HuH-7.5 (cell line): ENCODE measurements at places on chromosomes 7 and 10.

DNA sequence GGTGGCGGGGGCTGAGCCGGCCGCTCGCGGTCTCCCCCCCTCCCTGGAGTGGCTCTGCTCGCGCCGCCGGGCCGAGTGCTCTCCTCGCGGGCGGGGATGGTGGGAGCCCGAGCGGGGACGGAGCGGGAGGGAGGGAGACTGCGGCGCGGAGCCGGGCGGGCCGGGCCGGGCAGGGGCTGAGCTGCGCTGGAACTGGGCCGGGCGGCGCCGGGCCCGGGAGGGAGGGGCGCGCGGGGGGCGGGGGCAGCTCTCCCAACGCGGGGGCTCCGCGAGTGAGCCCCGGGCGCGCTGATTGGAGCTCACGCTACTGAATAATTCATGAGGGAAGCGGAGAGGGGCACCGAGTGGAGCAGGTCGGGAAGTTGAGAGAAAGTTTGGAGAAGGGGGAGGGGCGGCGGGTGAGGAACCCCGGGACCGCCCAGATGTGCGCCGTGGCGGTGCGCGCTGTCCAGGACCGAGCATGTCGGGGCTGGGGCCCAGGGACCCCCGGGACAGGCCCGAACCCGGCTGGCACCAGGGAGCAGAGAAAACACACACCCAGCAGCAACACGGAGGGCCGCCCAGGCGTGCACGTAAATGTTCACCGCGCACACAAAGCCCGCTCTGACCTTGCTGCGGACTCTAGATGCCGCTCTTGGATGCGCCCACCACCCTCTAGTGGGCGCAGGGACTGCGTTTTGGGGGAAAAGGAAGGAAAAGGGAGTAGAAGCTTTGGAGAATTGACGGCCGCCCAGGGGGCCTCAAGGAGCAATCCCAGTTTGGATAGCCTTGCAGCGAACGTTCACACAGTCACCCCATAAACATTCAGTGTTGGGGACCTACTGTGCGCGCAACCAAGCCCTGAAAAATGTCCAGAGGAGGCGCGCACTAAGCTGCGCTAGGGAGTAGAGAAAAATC lies at the start of gene EPHB4:
Gene EPHB4 (minus strand): TSS at position 194 of the 897 bp plus-strand sequence. CDS start 493 bp downstream, outside the sequence.
- DNase-seq: peak; percentile 85

DNA sequence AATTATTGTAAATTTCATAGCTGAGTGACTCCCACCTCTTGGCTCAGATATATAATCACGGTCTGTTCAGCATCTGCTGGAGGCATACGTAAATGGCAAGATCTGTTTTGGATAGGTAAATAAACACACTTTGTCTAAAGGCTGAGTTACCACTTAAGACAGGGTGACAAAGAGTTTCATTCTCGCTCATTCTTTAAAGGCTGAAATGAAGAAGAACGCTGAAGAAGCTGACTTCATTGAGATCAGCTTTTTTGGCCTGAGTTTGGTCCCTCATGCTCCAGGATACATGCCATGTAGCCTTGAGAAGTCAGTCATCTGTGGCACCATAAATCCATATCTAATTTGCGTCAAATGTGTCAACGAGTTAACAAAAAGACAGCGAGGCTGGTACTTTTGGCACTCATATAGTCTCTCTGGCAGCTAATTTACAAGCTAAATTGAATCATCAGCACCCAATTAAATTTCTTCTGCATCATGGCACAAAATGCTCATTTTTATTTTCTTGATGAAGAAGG lies 309.9 kb downstream of the GPAM start:
- DNase-seq: no peak

- no peak for DNase-seq
Measured at GRCh38 chr10:10492420-10492819, 525.3 kb upstream of the CELF2 start.

GRCh38 chr7:32142649-32143048 lies 72.4 kb upstream of the PDE1C start:
- no peak for DNase-seq

DNA sequence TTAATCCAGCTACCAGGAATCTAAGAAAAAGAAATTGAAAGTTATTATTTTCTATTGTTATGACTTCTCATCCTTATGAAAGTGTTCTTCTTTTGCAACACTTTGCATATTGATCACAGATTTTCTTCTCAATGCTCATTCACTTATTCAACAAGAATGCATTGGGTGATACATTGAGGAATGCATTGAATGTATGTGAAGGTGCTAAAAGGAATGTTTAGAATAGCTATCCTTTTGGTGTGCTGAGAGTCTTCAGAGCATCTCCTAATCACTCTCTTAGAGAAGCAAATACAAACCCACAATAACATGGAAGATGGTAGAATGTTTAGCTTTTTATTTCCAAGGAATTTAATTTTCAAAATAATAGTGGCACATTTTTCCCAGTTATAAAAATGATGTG lies 122.1 kb upstream of the KMT2E start:
- DNase-seq: no peak

DNA sequence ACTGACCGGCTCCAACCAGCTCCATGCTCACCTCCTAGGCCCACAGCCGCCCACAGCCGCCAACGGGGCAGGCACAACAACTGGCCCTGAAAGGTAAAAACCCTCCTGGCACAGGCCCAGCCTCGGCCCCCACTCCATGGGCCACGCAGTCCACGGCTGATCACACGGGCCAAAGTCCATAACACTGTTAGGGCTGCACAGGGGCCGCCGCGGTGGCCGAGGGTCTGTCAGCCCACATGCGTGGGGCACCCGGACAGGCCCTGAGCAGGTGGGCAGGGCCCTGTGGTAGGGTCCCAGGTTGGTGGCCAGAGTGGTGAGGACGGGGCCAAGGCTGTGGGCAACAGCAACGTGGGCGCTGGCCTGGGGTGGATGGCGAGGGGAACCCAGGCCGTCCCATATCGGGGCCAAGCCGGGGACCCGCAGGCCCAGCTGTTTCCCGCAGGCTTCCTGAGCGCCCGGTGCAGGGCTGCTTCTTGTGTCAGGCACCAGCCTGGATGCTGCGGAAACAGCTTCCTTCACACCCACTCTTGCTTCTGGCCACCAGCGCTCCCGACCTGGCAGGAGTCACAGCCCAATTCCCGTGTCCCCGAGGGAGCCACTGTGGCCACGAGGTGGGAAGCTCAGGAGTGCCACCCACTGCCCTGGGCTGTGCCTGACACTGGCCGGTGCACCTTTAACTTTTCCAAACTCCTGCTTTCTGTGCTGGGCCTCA lies 29.2 kb downstream of the CYP2W1 start:
- no peak for DNase-seq

GRCh38 chr7:30136117-30136731 lies 1.4 kb downstream of the MTURN start:
- DNase-seq: peak; percentile 70

DNA sequence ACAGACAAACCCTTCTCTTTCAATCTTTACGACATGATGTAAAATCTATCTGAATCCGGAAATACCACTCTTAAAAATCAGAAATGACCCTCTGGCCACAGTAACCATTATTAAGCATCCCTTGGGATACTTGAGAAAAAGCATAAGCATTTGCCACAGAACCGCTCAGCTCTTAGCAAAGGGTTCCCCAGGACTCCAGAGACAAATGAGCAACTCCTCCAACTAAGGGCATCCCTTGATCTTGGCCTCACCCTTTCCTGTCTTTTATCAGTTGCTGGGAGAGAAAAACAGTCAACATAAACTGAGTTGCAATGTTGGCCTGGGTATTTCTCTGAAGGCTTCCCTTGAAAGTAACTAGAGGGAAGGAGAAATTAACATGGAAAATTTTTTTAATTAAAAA lies 3.5 kb downstream of the PDLIM1 start:
- no peak for DNase-seq

DNA sequence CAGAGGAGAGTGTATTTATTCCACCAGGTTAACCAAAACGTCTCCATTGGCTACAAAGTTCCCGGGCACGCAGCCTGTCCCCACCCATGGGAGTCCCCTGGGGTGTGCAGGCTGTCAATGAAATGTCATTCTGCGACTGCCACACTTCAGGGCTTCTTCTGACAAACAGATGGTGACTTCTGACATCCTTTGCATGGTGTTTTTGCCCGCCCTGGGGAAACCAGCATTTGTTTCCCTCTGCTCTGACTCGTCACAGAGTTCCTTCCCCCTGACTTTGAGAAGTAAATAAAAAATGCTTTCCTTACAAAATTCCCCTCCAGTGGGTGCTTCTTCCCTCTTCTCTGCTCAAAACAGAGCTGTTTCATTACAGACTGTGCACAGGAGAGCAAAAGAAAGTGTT lies 38.2 kb downstream of the TNS3 start:
- no peak for DNase-seq

DNA sequence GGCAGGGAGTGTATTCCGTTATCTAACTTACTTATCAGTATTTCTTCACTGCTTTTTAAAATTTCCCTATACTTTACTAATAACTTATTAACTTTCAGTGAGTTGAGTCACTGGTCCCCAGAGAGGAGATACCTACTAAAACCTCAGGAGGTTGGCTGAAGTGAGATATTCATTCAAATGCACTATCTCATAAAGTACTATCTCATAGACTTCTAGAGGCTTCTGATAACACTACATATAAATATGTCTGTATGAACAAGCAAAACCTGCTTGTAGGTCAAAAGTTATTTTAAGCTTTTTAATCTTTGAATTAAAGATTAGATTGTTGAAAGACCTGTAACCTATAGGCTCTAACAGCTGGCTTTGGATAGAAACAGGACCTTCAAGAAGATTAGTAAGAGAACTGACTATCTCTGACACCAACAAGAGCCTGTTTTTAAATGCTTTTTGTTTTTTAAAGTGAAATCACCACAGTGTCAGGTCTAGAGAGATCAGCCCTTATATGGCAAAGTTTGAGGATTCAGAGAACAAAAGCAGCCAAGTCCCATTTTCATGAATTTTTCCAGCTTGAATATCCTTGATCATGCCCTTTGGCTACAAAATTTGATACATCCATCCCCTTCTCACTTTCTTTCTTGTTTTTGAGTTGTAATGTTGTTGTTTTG lies 242.2 kb downstream of the ARL4A start:
- no peak for DNase-seq

DNA sequence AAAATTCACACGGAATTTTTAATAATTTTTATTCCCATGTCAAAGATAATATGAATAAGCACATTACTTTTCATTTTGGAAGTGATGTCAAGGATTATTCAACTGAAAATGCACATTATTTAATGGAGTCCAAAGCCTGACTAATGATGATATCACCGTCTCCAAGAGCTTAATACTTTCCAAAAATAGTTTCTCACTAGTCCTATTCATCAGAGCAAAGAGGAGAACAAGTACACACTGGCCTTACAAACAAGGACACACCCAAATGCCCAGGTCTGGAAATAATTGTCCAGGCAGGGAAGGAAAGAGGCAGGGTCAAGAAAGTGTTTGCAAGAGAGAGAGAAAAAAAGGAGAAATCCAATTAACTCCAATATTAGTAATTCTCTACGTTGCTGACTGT lies 216.8 kb upstream of the CCDC6 start:
- no peak for DNase-seq

DNA sequence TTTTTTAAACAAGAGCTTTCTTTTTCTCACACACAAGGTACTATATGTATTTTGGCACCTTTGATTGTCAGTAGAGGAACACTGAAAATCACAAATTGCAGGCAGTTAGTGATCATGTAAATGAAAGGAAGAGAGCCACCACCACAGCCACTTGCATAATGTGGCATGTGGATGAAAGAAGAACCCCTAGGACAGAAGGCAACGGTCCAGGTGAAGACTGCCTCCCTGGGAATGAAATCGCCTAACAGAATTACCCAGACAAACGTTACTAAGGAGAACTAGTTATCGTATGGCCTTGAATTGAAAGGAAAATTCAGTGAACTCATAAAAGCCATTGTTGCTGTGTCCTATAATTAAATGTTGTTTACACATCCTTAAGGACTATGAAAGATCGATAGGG lies 41.2 kb upstream of the PTPRZ1 start:
- no peak for DNase-seq

- DNase-seq: no peak
Measured at GRCh38 chr7:151686826-151687225, 167.1 kb upstream of the RHEB start.

DNA sequence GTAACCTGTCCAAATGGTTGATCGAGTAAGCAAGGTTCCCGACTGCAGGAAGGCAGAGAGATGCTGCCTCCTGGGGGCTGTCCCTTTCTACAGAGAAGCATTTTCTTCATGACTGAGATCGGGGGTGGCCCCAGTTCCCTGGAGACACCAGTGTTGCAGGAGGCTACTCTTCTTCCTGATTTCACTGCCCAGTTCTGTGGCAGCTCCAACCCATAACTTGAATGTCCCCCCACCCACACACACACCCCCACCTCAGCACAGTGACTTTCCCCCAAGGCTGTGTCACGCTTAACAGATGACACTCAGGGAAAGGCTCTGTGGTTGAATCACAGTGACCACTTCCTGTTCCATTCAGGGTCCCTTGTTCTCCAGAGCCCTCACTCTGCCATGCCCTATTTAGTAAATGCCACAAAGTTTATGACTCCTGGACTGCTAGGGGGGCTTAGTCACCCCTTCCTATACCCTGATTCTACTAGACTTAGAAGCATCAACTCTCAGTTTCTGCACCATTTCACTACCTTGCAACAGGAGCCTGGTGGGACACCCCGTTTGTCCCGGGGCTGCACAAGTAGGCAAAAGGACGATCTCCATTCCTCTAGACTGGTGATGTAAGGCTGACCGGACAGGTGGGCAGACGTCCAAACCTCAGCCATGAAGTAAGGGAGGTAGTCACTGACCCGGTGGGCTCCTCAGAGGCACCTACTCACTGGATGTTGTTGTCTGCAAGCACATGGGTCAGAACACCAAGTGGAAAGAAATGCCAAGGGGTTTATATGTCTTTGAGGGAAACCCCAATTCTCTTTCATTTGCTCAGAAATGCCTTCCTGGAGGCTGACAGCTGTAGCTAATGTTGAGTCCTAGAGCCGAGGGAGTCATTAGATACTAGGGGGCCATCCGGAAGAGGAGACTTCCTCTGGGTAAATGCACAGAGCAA lies 31.3 kb upstream of the SMC3 start:
- DNase-seq: no peak

GRCh38 chr7:91875851-91876250 lies 4.7 kb downstream of the MTERF1 start:
- DNase-seq: no peak

DNA sequence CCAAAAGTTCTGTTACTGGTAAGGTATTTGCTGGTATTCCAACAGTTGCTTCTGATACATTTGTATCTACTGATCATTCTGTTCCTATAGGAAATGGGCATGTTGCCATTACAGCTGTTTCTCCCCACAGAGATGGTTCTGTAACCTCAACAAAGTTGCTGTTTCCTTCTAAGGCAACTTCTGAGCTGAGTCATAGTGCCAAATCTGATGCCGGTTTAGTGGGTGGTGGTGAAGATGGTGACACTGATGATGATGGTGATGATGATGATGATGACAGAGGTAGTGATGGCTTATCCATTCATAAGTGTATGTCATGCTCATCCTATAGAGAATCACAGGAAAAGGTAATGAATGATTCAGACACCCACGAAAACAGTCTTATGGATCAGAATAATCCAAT lies 131.0 kb downstream of the AASS start:
- no peak for DNase-seq

GRCh38 chr7:27172823-27173510 lies 1.2 kb downstream of the HOXA10 start:
- DNase-seq: peak; percentile 80
